Stimulated activated CD4-positive, alpha-beta T cell treated with anti-CD3 and anti-CD28 coated beads, Interleukin-12 subunit alpha, Interleukin-12 subunit beta, amount 100 ng/mL, for 24 hours (primary cell): ENCODE measurements at places on chromosomes 11 and 22.
A peak's percentile ranks its signal among the peaks of the same experiment; 100 is the strongest.

GRCh38 chr11:3906166-3906565 lies 50.7 kb downstream of the STIM1 start:
- no peak for DNase-seq

DNA sequence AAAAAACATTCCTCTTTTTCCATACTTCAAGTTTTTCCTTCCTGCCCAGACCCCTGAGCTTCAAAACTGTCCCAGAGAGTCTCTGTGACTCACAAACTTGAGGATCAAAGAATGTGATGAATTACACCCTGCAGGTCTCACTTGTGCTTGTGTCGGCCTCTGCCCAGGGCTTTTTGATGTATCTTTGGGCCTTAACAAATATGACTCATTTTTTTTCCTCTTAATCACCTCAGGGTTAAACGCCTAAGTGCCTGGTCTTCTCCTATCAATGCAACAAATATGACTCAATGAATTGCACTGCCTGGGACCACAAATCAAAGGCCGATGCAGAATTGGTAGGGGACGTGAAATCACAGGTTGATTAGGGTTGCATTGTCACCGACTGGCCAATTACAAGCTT lies 267.7 kb downstream of the LARGE1 start:
- no peak for DNase-seq

GRCh38 chr11:9090488-9091043 lies 833 bp downstream of the SCUBE2 start:
- no peak for DNase-seq

DNA sequence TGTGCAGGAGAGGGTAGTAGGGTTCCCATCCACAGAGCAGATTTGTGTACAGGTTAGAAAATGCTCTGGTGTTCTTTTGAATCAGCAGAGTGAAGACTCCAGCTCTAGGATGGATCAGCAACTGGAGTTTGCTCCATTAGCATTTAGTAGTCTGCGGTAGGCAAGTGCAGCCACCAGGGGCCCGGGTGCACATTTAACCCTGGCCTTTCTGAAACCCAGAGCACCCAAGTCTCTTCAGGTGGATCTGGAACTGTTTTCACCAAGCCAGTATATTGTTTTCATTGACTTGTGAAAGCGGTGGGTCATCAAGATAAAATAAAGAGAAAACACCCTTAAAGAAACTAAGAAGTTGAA lies 100.8 kb upstream of the CLPB start:
- no peak for DNase-seq

DNA sequence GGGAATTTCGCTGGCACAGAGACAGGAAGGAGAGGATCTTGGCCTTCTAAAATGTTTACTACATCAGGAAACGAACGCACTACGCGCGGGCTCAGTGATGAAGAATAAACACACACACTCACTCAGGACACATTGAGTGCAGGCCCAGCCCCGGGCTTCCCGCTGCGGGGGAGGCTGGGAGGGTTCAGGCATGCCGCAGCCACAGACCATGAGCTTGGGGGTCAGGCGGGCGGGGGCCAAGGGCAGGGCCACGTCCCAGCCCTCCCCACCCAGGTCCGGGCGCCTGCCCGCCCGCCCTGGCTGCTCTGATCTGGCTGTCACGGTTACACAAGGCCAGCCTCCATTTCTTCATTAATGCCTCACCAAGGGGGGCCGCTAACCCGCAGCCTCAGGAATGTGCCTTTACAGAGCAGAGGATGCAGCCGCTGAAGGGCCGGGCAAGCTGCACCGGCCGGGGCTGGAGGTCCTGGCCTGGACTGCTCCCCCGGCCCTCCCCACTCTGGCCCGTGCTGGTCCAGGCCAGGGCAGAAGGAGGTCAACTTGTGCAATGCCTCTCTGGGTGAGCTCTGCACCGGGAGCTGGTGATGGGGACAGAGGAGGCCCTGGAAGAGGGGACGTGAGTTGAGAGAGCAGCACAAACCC lies 41.7 kb downstream of the IGF2 start:
- no peak for DNase-seq

GRCh38 chr22:35070451-35071093 lies 4.6 kb downstream of the ISX start:
- DNase-seq = no peak

GRCh38 chr22:17705951-17706900 lies 67.7 kb downstream of the BCL2L13 start:
- peak; percentile 25 for DNase-seq

- no peak for DNase-seq
Observed at GRCh38 chr11:122159173-122159721, 43.2 kb upstream of the BLID start.

DNA sequence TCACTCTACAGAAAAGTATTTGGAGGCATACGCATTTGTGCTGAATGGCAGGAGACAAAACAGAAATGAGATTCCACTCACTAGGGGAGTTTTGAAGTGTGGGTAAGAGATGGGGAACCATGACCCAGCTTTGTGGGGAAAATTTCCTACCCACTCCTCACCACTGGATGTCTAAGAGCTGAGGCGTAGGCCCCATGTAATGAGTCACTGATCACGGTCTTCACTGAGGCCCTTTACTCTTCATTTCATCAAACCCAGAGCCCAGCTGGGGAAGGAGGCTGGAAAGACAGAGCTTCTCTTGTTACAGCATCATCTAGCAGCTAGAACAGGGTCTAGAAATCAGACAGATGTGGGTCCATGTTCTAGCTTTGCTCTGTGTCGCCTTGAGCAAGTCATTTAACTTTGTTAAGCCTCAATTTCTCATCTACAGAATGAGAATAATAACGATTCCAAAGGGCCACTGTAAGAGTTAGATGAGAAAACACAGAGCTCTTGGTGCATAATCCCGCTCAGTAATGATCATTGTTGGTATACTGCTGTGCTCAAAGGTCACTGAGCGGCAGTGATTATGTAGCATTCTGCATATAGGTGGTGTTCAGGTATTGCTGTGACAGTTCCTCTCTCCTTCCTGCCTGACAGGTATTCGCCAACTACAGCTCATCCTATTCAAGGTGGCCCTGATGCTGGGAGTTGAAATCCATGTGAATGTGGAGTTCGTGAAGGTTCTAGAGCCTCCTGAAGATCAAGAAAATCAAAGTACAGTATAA lies 97.2 kb downstream of the MICAL2 start:
- peak; percentile 55 for DNase-seq

DNA sequence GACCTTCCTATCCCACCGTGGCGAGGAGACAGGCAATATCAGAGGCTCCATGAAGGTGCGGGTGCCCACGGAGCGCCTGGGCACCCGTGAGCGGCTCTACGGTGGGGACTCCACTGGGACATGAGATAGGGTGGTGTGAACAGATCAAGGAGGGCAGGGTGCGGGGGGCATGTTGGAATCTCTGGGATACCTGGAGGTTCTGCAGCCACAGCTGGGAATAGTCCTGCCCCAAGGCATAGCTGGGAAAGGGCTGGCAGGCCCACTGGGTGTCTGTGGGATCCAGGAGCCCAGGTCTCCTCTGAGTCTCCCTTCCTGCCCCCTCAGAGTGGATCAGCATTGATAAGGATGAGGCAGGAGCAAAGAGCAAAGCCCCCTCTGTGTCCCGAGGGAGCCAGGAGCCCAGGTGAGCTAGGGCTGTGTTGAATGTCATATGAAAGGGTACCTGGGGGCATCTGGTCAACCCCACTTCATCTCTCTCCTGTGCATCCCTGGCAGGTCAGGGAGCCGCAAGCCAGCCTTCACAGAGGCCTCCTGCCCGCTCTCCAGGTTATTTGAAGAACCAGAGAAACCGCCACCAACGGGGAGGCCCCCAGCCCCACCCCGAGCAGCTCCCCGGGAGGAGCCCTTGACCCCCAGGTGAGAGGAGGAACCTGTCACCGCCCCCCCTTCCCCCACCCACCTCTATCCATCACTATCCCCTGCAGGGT lies 8.5 kb downstream of the PHOX2A start:
- no peak for DNase-seq

DNA sequence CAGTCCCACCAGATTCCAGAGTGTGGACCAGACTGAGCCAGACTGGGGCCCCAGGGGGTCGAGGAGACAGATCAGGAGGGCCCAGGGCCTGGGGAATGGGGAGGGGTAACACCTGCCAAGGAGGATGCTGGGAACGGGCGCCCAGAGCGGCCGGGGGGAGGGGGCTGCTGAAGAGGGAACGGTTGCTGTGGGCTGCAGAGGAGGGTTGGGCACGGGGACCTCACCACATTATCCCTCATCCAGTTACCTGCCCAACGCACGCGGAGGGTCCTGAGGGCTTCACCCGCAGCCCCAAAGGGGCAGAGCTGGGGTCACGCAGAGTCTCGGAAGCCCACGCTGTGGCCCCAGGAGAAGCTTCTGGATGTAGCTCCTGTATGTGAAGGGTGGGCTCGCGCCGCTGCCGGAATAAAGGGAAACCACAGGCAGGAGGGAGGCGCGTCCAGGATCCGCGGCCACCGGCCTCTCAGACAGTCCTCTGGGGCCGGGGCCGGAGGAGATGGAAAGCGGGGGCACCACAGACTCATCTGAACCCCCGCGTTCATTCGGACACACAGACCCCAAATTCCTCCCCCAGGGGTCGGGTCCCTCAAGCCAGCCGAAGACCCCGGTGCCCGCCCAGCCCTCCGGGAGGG lies 866 bp upstream of the SELENOO start:
- no peak for DNase-seq

DNA sequence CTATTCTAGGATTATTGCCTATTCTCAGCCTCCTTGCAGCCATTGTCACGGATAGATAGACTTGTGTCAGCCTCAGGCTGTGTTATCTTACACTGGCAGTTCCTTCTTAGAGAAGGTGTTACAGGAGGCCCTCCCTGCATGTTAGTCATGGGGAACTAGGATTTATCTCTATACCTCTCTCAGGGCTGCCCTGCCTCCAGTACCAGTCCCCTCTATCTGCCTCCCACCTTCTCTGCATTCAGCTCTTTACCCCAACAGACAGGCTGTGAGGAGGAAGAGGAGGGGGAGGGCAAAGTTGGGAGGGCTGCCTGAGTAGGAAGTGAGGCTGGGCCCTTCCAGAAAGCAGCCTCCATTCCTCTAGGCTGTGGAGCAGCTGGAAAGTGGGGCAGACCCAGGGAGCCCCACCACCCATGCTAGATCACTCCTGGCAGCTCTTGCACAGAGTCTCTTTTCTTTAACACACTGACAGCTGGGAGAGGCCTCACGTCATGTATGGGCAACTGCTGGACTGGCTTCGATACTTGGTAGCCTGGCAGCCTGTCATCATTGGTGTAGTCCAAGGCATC lies 2.9 kb upstream of the IL18BP start:
- no peak for DNase-seq
